ENCODE measurements at places on chromosomes 5 and 9.

- no peak for DNase-seq
These were observed 19.1 kb downstream of the PALM2AKAP2 start for GRCh38 chr9:109799141-109799540.

GRCh38 chr5:6574111-6574510, 58.7 kb downstream of the NSUN2 start:
- no peak for DNase-seq

DNA sequence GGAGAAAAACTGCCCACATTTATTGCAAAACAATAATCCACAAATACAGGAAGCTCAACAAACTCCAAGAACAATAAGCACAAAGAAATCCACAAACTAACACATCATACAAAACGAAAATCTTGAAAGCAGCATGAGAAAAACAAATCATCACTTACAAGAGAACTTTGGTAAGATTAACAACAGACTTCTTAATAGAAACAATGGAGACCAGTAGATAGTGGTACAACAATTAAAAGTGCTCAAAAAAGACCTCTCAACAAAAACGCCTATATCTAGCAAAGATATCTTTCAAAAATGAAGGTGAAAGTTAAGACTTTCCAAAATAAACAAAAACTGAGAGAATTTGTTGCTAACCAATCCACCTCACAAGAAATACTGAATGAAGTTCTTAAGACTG, 38.4 kb downstream of the CDKL3 start:
- peak; percentile 4 for DNase-seq

DNA sequence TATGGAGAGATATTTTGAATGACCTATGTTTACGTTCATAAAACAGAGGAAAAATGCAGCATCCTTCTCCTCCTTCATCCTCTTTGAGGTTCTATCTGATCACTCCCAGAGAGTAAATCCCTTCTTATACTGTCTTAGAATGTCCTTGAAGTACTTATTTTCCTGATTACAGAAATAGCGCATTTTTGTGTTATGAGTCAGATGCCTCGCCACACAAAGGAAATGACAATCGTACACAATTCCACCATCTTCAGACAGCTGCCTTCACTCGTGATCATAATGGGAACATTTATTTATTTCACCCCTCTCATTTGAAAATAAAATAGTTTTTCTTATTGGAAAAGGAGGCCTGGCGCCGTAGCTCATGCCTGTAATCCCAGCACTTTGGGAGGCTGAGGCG, 2.4 kb upstream of the GLT6D1 start:
- DNase-seq: no peak

DNA sequence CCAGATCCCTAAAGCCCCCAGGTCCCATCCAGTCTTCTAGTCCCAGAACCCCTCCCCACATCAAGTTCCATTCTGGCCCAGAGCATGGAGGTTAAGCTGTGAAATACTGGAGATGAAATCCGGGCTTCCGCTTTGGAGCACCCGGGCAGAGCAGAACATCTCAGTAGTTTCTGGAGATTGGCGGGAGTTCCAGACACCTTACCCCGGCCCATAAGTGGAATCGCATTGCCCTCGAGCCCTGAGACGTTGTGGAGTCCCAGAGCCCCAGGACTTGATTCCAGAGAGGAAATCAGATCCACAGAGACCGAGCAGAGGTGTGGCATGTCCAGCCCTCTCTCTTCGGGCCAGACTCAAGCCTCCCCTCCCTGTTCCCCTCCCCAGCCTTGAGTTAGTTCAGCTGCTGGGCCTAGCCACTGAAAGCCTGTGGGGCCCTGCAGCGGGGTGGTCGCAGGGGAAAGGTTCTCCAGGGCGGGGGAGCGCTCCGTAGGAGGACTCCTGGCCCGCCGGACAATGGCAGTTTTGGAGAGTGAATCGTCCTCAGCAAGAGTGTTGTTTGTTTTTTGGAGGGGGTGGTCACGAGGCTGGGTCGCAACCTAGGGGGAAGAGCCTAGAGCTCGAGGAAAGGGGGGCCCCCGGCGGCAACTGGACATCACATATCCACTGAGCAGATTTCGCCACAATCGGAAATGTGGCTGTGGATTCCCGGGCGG, 1.0 kb upstream of the PAX5 start:
- DNase-seq: peak; percentile 38

DNA sequence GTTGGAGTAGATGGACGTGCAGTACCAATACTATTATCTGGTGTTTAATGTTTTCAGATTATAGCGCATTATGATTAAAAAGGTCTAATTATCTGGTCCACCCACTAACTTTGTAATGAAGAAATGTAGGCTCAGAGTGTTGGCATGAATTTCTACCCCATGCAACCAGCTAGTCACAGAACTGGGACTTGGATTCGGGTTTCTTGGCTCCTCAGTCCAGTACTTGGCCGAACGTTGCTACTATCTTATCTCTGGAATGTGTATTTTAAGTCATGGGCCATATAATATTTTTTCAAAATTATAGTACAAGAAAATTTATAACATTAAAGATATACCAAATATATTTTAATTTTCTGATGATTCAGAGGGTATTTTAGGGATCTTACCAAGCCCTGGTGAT, 657.5 kb upstream of the DMAC1 start:
- DNase-seq: no peak

- DNase-seq: no peak
These were observed 14.7 kb downstream of the IGIP start for GRCh38 chr5:140140435-140140834.

GRCh38 chr5:61084658-61085057, 77.6 kb downstream of the SMIM15 start:
- DNase-seq: no peak

- no peak for DNase-seq
These were observed 416.8 kb downstream of the TUSC1 start for GRCh38 chr9:25261445-25261844.

DNA sequence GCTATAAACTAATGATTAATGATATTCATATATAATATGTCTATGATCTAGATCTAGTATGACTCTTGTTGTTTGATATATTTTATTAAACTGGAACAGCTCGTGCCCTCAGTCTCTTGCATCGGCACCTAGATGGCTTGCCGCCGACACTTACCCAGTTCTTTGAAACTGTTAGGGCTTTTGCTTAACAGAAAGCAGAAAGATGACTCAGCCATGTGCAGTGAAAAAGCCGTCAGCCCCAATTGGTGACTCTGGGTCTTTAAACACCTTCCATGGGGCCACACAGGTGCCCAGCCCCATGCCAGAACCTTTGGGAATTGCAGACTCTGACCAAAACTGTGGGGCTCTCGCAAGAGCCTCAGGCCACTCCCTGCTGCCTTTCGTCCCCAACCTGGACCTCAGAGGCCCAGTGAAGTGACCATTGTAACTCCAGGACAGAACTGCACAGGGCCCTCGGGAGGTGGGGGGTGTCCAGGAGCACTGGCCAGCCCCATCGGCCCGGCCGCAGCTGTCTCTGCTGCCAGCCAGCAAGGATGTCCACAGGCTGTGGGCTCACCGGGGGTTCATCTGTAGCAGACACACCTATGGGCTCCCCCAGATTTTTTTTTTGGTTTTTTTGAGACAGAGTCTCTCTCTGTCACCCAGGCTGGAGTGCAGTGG, 7.8 kb downstream of the LCN10 start:
- no peak for DNase-seq

GRCh38 chr9:107548298-107549142, 59.0 kb upstream of the KLF4 start:
- DNase-seq: no peak

DNA sequence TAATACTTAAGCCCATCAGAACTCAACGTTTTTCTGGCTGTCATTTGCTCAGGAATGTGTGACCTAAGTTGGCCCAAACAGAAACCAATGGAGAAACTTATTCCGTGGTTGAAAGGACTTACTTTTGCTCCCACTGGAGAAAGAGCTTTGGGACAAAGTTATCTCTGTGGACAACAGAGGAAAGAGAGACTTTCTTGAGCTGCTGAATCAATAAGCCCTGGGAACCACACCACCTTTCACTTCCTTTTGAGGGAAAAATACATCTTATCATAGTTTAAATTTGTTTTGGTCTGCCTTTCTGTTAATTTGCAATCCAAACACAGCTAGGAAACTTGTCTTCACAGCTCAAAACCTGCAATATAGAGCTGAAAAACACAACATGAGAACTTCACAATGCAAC, 62.8 kb upstream of the VCAN start:
- DNase-seq: no peak

- DNase-seq: no peak
These were observed 662.2 kb upstream of the ZNF608 start for GRCh38 chr5:125408448-125409233.

DNA sequence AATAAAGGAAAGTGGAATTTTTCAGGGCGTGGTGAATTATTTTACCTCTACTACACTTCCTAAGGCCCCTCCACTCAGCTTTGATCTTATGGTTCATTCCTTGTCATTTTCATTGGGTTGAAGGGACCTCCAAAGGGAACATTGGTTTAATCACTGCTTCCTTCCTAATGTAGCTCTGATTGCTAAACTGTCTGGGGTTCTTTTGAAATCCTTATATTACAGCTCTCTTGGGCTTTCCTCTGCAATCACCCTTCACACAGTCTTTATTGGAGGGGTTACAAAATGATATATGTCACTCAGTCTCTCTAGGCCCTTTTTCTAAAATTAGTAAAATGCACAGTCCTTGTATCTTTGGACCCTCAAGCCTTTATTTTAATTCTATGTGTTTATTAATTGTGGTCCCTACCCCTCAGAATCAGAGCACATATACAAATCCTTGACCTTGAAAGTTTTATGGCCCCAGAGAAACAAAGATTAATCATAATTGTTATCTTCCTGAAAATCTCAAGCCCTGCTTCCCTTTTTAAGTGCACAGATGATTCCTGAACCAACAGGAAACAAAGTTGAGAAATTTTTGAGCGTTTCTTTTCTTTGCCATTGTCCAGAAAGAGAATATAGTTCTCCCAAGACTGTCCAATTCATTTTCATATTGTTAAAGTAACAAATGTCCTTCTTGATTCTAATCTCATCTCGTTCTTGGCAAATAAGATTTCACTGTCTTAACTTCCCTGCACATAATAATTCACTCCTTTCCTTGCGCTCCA, 330.0 kb downstream of the ARRDC3 start:
- DNase-seq: no peak

GRCh38 chr5:178372142-178372571, 139.6 kb upstream of the PHYKPL start:
- DNase-seq: peak; percentile 62

- peak; percentile 68 for DNase-seq
These were observed 823 bp upstream of the PRDM6 start for GRCh38 chr5:123088031-123088805.

- no peak for DNase-seq
These were observed 31.7 kb upstream of the ARAP3 start for GRCh38 chr5:141713616-141714309.

DNA sequence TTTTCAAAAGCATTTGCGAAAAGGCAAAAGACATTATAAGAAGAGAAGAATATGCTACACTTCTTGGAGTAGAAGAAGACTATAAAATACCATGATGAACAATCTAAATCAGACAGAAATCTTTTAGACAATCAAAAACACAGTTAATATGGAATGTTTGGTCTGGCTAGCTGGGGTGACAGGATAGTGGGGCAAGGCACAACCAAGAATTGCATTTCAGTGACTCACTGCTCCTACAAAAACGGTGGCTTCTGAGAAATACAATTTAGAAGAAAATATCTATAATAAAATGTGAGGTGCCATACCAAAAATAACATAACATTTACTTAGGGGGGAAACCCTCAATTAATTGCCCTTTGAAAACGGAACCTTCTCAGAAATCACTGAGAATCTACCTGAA, 363.4 kb downstream of the NPR3 start:
- DNase-seq: no peak

- DNase-seq: no peak
These were observed 84.7 kb upstream of the IRX2 start for GRCh38 chr5:2836133-2836532.

DNA sequence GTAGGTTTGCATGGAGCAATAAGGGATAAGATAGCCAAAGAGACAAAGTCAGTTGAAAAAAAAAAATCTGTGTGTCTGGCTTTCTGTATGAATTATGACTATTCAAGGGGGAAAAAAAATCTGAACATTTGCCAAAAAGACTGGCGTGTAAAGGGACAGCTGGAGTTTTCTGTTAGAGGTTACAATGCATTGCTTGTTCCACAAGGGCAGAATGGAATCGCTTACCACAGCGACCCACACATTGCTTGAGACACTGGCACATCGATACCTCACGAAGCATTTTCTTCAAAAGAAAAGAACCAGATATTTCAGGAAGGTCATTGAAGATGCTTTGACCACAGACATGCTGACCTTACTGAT, 327.8 kb downstream of the TMEM167A start:
- peak; percentile 36 for DNase-seq

- DNase-seq: no peak
These were observed 155.4 kb downstream of the RGS3 start for GRCh38 chr9:113618836-113619490.

- peak; percentile 65 for DNase-seq
These were observed 105.3 kb upstream of the FCN2 start for GRCh38 chr9:134775081-134775951.

- DNase-seq: no peak
These were observed 32.2 kb downstream of the EXD3 start for GRCh38 chr9:137390553-137391410.

DNA sequence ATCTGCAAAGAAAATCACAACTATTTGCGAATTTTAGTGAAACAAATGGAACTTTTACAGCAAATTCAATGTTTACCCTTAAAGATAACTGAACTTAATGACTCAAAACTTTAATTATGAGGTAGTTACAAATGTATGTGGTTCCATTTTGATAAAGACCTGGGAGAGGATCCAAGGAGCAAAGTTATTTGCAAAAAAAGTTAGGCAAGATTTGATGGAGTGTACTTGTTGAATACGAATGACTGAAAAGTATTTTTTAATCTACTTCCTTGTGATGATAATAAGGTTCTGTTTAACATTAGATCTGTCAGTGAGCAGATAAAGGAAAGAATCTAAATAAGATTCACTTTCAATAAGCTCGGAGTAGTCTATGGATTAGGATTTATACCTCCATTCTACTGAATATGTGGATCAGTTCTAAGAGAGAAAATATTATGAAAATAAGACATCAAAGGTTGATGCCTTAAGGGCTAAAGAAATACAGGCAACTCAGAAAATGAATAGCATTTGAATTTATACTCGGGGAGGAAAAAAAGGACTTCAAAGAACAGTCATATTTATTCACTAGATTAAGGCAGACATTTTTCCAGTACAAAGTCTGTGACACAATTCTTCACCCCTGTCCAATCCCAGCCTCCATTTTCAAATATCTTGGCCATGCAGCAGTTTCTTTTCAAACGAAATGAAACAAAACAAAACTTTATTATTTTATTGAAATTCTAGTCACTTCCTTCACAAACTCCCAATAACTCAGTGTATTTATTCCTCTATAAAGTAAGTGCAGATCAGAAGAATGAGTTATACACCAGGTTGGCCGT, 199.8 kb downstream of the PDE4D start:
- no peak for DNase-seq

GRCh38 chr5:44002381-44002901, 386.8 kb downstream of the FGF10 start:
- no peak for DNase-seq

- DNase-seq: peak; percentile 61
These were observed 15.0 kb upstream of the PTBP3 start for GRCh38 chr9:112348257-112349007.

GRCh38 chr5:152844713-152845112, 439.6 kb upstream of the NMUR2 start:
- DNase-seq: no peak
